Activated CD8-positive, alpha-beta T cell treated with anti-CD3 and anti-CD28 coated beads, Interleukin-2, amount 10 ng/mL, durations not matched to agents 7 days and 5 days (primary cell): ENCODE measurements at places on chromosomes 11 and 22.

DNA sequence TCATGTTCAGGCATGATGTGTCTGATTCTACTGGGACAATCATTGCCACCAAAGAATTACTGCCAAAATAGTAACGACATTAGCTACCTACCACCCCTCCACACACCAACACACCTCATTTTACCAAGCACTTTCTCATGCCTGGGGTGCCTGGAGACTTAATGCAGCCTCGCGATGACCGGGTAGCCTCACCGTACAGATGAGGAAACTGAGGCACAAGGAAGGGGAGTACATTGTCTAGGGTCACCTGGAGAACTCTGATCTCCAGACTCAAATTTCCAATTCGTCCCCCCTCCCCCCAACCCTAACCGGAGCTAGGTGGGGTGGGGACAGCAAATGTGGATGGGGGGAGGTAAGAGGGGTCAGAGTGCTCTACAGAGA lies 2.7 kb upstream of the RTN4RL2 start:
- no peak for DNase-seq

GRCh38 chr11:124167826-124168231 lies 15.3 kb upstream of the OR10D3 start:
- DNase-seq: no peak

GRCh38 chr11:131481303-131481702 lies 110.9 kb downstream of the NTM start:
- DNase-seq: no peak

- no peak for DNase-seq
These were observed 148.1 kb downstream of the FBXO7 start for GRCh38 chr22:32622744-32623110.

GRCh38 chr22:32574411-32574810 lies 99.8 kb downstream of the FBXO7 start:
- DNase-seq: peak; percentile 35

- DNase-seq: no peak
These were observed 5.7 kb downstream of the PRR5 start for GRCh38 chr22:44707752-44708151.

DNA sequence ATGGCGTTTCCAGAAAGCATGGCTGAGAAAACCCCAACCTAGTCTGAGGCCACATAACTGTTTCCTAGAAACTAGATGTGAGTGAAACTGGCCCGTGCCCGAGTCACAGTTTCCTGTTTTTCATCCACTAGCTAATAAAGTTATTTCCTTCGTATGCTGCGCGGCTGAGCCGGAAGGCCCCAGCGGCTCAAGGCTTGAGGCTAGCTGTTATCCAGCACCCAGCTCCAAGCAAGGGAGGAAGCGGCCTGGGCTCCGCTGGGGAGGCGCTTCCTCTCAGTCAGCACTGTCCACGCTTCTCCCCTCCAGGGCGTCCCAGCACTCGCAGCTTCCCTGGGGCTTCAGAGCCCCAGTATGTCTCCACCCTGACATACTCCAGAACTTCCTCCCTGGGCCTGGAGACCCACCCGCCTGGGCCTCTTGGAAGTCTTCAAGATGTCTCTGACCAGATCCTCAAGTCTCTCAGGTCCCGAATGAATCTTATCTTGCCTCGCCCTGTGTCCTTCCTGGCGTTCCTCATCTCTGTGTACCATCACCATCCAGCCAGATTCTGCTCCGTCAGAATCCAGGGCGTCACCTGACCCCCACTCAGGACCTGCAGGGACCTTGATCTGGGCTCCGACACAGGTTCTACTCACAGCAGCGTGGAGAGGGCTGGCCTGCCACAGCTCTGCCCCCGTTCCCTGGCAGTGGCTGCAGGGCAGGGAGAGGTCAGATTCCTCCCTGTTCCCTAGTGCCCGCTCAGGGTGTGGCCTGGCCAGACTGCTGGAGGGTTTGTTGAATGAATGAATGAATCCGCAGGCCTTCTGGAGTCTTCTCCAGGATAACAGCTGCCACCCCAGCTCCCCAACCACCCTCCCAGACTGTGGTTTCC lies 81.9 kb downstream of the LRRC32 start:
- DNase-seq: peak; percentile 80

DNA sequence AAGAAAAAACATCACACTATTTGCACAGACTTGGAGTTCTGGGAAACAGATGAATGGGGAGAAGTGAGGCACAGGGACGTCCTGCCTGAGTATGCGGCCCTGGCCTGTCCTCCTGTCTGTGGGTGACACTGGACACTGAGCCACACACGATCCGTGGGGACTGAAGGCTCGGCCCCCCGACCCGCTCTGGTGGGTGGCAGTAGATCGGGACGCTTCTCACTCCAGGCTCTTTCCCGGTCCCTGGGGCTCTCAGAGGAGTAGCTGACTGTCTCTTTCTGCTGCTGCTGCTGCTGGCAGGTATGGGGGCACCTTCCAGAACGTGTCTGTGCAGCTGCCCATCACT lies 27.7 kb downstream of the MUC6 start:
- DNase-seq: no peak

- no peak for DNase-seq
These were observed 25.2 kb downstream of the FAM76B start for GRCh38 chr11:95764267-95764898.

DNA sequence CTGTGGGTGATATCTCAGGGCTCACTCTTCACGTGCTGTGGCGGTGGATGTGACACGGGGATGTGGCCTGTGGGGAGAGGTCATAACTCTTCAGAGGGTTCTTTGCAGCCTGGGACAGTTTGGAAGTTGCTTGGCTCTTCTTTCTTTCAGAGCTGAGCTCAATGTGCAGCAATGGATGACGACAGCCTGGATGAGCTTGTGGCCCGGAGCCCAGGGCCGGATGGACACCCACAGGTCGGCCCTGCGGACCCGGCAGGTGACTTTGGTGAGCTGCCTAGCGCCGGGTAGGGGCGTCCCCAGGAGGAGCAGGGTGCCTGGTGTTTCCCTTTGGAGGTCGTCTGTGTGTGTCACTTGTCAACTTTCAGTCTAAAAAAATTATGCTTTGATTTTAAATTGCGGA lies 5.1 kb downstream of the PHRF1 start:
- DNase-seq: no peak

DNA sequence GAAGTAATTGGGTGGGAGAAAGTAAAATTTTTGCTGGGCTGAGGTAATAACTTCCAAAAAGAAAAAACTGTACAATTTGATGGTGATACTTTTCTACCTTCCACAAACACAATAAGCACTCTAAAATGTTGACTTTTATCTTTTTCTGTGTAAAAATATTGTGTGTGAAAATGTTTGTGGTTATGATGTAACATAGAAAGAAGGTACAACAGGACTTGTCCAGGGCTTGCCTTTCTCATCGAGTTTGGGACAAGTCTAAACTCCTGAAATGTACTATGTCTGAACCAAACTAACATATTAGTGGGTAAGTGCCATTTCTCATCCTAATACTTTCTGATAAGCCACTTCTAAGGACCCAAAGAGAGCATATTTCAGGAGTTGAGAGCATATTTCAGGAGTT lies 174.2 kb upstream of the PDGFD start:
- no peak for DNase-seq

- DNase-seq: no peak
These were observed 8.0 kb downstream of the GLB1L2 start for GRCh38 chr11:134339756-134340155.
